Esophagus squamous epithelium (tissue), 5 donors: ENCODE measurements at places on chromosomes 12 and 14.

DNA sequence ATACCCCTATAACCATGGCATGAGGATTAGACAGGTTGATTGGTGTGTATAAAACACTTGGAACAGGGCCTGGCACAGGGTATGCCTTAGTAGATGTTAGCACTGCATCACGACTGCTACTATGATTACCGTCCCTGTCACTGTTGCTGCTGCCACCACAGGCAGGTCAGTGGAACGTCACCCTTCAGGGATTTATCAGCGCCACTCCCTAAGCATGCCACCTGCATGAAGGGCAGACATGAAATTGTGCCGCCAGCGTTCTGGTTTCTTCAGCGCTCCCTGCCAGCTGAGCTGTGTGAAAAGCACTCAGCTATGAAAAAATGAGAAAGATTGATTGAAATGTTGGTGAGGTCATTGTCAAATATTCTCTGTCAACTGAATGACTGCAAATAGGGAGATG, 477.0 kb downstream of the DPF3 start:
- no peak for DNase-seq

DNA sequence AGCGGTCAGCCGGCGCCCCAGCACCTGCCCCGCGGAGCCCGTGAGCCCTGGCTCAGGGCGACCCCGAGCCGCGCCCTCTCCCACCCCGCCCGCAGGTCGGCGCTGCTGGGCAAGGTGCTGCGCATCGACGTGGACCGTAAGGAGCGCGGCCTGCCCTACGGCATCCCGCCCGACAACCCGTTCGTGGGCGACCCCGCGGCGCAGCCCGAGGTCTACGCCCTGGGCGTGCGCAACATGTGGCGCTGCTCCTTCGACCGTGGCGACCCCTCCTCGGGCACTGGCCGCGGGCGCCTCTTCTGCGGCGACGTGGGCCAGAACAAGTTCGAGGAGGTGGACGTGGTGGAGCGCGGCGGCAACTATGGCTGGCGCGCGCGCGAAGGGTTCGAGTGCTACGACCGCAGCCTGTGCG, 14.4 kb downstream of the HHIPL1 start:
- DNase-seq = no peak

GRCh38 chr12:116737774-116738657, at the start of the genes RNFT2 and SPRING1:
RNFT2 (plus strand) TSS chr12:116738315; CDS start chr12:116740498, 2,183 bp downstream.
SPRING1 (minus strand) TSS chr12:116738069; CDS start chr12:116737900, 169 bp downstream.
- DNase-seq = peak; percentile 96

DNA sequence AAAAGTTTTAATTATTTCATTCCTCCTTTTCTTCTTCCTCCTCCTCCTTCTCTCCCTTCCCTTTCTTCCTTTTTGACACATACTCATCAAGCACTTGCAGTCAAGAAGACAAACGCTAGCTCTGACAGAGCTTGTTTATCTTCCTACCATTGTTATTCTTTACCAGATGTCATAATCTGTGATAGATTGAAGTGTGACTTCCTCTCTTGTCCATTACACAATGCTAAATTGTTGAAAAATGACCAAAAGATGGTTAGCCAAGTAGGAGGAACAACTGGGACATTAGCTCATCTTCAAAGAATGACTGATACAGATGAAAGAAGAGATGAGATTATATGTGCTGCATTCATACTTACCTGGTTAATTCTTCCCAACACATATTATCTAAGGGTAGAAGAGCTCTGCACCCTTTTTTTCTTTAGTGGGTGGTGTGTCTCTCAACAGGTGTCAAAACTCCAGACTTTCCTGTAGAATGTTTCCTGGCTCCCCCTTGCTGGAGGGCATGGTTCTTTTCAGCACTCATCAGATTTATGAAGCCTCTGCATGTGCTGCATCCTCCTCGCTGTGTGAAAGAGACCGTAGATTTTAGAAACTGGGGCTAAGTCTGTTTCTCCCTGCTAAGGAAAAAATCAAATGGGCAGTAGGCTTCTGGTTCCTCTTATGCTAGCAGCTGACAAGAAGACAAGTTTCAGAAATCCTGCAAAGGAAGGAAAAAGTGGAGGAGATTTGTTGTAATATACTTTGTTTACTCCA, 147.1 kb downstream of the TMX1 start:
- DNase-seq = no peak

DNA sequence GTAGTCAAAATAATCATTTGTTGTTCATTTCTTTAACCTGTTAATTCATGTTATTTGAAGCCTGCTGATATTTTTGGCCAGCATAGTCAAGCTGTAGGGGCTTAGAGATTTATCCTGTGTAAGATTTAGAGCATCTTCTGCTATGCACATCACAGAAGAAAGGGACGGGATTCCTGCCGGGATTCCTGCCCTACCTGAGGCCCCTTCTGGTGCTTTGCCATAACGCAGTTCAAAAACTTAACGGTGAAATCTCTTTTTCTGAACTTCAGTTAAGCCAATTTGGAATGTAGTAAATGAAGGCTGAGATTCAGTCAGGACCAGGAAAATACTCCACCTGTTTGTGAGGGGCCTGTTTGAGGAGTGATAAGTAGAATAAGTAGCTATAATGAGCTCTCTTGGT, 50.7 kb upstream of the TMEM260 start:
- no peak for DNase-seq

GRCh38 chr12:88108021-88108420, 33.9 kb downstream of the CEP290 start:
- no peak for DNase-seq
